SIG-M5 (cell line): ENCODE measurements at places on chromosomes 1 and 21.

- no peak for DNase-seq
These were observed 3.8 kb downstream of the EFNA3 start for GRCh38 chr1:155082301-155083051.

- no peak for DNase-seq
These were observed 26.3 kb downstream of the FTCD start for GRCh38 chr21:46128933-46129571.

GRCh38 chr1:221530791-221531190 lies 211.1 kb downstream of the DUSP10 start:
- no peak for DNase-seq

DNA sequence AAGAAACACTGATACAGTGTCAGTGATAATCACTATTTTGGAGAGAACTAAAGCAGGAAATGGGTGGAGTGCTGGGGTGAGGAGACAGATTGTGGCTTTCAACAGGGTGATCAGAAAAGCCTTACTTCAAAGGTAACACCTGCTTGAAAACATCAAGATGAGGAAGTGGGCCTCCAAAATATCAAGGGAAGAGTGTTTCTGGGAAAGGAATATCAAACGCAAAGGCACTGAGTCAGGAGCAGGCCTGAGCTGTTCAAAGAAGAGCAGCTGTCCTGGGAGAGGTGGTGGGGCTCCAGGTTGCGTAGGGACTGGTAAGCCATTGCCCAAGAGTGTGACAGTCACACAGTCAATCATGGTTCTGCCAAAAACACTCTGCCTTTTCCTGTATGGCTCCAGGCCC lies 47.1 kb upstream of the ATP1A1 start:
- DNase-seq, result no peak

GRCh38 chr1:54163051-54163450 lies 10.3 kb upstream of the CDCP2 start:
- DNase-seq, result no peak

DNA sequence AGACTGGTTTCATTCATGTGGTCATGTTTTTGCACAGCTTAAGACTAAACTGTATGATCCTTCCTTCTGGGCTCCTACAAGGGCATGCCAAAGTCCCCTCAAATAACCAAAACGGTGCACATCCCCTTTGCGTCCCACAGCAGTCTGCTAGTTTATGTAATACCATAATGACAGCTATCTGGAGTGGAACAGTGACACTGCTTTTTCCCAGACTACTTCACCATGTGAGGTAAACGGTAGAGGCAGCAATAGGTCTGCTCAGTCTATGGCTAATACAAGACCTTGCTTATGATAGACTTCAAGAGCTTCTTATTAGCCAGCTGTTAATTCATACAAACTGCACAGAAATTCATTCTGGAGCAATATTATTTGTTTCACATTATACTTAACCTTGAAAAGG lies 395.5 kb downstream of the SMYD3 start:
- DNase-seq, result no peak

- DNase-seq, result no peak
These were observed 29.7 kb upstream of the CDC14A start for GRCh38 chr1:100322436-100323211.

DNA sequence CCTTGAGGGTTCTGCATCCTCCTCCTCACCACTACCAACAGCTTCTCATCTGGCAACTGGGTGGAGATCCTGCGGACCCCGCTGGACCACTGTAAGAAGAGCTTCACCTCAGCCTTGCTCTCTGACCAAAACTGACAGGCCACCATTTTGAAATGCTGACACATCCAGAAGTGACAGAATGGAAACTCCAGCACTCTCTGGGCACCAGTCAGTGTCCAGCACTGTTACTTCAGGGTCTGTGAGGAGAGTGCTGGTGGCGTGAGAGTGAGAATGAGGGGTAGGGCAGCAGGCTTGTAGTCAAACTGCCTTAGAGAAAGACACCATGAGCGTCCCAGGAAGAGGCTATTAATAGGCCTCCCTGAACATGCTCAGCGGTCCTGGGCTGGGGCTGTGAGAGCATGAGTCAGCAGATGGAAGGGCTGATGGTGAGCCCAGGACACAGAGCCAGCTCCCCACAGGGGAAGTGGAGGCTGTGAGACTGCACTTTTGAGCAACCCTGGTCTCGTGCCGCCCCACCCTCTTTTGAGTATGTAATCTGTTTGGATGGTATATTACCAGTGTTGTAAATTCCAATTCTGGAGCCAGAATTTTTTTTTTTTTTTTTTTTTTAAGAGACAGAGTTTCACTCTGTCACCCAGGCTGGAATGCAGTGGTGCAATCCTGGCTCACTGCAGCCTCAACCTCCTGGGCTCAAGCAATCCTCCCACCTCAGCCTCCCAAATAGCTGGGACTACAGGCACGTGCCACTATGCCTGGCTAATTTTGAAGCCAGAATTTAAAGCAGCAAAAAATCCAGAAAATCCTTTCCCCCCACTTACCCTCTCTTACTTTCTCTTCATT lies 34.4 kb upstream of the SLC30A1 start:
- DNase-seq, result peak; percentile 90

- no peak for DNase-seq
These were observed 38.2 kb upstream of the DIP2A start for GRCh38 chr21:46420241-46421190.

DNA sequence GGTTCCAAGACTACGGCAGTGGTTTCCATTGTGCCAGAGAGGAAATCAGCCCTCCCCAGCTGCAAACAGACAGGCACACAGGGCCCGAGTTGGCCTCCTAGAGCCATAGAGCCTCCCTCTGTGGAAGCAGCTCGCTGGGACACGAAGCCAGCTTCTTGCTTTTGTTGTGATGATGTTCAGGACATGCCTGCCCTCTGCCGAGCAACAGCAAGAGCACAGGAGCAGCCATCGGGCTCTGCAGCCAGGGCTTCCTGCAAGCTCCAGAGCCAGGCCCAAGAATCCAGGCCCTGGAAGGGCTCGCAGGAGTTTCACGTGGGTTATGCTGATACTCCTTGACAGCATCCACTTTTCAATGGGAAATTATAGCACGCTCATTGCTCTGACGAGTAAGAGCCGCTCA lies 18.5 kb downstream of the NPHP4 start:
- DNase-seq, result no peak

DNA sequence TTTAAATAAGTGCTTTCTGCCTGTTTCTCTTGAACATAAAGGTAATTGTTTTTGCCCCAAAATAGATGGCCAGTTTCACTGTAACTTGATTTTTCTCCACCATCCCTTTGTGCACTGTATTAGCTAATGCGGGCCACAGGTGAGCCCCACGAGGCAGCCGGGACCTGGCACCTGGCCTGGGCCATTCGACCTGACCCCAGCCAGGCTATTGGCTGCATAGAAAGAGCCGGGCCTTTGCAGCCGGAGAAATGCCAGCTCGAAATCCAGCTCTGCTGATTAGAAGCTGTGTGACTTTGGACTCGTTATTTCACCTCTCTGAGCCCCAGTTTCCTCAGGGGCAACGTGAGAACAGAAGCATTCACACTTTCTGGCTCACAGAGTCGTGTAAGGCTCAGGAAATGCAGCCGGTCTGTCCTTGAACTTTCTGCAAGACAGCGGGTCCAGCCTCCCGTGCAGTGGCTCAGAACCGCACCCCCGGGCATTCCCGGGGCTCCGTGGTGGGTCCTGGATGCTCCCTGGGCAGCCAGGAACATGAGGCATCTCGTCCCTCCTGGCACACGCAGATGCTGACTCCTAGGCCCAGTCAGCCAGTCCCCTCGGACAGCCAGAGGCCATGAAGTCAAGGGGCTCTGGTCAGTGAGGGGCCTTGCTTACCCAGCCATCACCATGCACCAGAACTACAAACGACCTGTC lies 37.4 kb upstream of the ACTRT2 start:
- no peak for DNase-seq

- DNase-seq, result no peak
These were observed 365.3 kb upstream of the PROX1 start for GRCh38 chr1:213622365-213623063.

DNA sequence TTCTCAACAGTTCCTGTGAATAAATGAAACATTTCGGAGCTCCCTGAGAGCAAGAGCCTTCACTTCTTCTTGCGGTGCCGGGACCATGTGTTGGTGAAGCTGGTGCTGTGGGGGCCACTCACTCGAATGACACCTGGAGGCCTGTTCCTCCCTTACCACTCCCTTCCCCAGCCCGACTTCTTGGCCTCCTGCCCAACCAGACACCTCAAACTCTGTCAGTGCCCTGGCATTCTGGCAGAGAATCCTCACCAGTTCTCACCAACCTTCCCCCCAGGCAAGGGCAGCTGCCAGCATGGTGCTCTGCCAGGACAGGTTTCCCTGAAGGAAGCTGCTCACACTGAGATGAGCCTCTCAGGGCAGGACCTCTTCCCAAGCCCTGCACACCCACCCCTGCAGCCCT lies 68.3 kb downstream of the MPZL1 start:
- DNase-seq, result no peak

GRCh38 chr21:44927587-44928461 lies 7.1 kb upstream of the ITGB2 start:
- peak; percentile 48 for DNase-seq

- no peak for DNase-seq
These were observed 7.3 kb upstream of the NRAS start for GRCh38 chr1:114723915-114724314.

DNA sequence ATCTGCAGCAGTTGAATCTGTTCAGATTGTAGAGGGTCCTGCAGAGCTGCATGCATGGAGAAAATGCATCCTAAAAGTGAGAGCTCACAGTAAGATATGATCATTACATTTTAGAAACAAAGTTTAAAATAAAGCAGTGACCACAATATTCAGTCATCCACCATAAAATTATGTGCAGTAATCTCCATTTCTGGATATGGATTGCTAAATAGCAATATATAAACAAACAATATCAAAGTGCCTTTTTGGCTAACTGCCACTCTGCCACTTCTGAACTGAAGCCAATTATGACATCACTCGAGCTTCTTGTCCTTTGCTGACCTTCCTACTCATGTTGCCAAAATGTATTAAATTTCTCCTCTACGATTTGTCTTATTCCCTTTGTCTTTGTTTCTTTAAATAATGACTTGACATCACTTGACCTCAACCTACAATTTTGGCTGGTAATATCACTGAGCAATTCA lies 262.0 kb upstream of the CXADR start:
- DNase-seq, result no peak

- DNase-seq, result no peak
These were observed 24.3 kb downstream of the MRPL37 start for GRCh38 chr1:54224233-54224632.

DNA sequence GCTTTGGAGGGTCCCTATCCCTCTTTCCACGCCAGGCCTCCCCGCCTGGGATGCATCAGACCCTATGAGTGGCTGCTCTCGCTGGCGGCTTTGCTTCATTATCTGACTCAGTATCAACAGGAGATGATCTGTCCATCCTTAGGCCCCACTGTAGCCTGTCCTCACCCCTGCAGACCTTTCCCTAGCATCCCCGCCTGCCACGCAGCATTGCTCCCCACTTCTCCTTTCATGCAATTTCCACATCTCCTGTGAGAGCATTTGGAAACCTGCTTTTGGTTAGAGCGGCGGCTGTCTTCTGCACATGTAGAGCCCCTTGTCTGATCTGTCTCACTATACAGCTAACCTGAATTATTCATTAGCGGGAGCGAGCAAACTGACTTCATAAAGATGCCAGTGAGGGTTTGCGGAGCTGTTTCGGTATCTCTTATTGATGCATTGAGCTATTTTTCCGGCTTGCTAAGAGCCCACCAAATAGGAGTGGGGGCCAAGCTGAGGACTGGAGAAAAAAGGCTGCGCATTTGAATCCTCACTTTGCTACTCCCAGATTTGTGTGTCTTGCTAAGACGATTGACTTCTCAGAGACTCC lies 40.0 kb upstream of the ATP2B4 start:
- DNase-seq, result no peak

DNA sequence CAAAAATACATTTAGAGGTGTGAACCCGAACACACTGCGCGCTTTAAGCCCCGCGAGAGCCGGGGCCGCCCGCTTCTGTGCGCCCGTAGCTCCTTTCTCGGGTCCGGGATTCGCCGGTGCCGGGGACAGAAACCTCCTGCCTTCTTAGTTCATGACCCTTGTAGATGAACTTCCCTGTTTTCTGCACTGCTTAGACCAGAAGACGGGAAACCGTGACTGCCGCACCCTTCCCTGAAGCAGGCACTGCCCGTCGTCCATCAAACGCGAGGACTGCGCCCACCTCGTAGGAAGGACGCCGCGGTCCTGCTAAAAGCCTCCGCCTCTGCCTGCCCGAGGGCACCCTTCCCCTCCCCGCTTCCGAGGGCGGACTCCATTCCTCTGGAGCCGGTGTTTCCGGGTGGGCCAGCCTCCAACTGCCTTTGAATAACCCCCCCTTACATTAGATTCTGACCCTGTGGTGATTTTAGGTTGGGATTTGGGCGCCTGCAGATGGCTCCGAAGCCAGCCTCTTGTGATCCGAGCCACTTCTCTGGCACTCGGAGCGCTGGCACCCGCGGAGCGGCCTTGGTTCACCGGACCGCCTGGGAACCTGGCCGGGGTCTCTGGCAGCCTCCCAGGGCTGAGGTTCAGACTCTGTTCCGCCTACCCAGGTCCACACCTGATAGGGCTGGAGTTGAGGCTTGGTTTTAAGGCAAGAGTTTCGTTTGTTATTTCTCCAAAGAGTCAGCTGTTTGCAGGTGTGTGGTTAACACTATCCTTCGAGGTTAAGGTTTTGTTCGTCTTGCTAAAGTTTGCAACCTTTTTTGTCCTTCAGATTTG lies 1.2 kb upstream of the PTTG1IP start:
- no peak for DNase-seq

GRCh38 chr1:243944429-243945160 lies 94.6 kb upstream of the AKT3 start:
- DNase-seq, result no peak

- no peak for DNase-seq
These were observed 612.9 kb downstream of the PTPRU start for GRCh38 chr1:29849038-29849750.

- DNase-seq, result no peak
These were observed 44.1 kb upstream of the KCNQ4 start for GRCh38 chr1:40739455-40740008.

GRCh38 chr1:91697861-91698260 lies 188.1 kb downstream of the TGFBR3 start:
- DNase-seq, result no peak

GRCh38 chr1:240621249-240621648 lies 9.3 kb upstream of the GREM2 start:
- no peak for DNase-seq

GRCh38 chr21:38918607-38919346 lies 113.0 kb downstream of the ETS2 start:
- no peak for DNase-seq

- DNase-seq, result no peak
These were observed 2.9 kb upstream of the CCN1 start for GRCh38 chr1:85577419-85578320.

DNA sequence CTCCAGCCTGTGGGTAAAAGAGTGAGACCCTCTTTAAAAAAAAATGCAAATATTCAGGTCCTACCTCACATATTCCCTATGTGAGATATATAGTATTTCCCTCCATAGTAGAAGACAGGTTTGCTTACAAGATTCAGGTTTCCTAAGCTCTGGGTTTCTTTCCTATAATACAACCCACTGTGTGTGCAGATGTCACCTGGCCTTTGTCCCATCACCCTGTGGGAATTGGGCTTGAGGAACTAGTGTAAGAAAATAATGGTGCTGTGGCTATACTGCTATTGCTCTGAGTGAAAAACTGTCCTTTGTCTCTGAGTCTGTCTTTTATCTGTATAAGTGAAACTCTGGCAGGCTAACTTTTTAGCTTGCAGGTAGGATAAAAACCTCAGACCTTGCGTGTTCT lies 13.0 kb downstream of the C1orf146 start:
- no peak for DNase-seq
